ENCODE measurements at places on chromosomes 1 and 21.

DNA sequence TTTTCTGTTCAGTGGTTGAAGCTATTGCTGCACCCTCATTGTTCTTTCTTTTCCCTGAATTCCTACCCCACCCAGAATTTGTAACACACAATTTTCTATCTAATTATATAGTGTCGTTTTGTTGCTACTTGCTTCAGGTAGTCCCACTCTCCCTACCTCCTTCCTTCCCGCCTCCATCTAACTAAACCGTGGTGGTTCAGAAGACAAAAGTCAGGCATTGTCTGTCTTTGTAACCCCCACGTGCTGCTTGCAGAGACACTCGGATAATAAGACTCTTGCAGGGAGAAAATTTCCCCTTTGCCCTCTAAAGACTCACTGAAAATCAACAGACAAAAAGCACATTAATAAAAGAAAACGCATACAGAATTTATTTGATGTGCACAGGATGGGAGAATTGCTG lies 46.2 kb upstream of the BTG3 start:
- DNase-seq = no peak

DNA sequence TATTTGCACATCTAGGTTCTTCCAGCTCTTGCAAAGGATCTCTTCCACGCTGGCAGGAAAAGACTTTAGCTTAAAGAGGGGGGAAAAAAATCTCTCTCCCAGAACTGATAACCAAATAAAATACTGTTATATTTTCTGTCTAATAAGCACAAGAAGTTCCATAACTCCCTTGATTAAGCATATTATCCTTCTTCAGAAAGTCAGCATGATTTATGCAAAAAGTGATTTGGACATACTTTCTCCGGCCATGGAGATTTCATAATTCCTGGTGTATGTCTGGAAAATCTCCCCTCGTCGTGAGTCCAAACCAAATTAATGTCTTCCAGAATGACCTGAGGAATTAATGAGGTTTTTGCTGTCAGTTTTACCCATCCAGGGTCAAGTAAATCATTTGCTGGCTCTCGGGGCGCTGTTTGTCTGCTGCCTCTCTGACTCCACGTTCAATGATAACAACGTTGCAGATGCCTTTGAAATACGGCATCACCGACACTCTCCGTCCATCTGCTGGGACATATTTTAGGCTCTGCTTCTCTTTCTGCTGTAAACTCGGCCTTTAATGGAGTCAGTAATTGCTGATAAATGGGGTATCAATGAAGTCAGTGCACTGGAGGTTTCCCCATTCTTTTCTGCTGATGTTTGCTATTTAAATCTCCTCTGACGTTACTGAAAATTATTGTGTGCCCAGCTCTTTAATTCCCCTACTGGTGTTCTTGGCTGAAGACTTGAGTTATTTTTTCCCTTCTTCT lies 112.9 kb downstream of the HLX start:
- no peak for DNase-seq

DNA sequence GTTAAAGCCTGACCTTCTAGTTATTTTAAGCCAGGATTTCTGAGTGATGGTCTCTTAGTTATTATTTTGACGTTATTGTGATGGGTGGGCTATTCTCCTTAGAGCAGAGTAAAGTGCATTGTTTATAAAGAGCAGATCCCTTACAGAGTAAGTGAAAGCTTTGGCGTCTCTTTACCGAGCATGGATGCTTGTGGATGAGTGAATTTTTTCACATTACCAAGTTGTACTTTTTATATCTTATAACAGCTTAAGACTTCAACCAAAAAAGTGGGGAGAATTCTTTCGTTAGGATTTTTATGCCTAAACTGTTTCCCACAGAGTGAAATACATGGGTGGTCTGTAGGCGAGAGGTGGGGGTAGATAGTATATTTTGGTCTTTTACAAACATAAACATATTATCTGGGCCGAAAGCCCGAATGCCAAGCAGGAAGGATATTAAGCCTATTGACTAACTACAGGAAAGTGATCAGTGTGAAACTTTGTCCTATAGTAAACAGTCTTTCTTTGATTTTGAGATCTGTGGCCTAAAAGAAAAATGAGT lies 279.1 kb upstream of the C1orf105 start:
- DNase-seq = no peak

DNA sequence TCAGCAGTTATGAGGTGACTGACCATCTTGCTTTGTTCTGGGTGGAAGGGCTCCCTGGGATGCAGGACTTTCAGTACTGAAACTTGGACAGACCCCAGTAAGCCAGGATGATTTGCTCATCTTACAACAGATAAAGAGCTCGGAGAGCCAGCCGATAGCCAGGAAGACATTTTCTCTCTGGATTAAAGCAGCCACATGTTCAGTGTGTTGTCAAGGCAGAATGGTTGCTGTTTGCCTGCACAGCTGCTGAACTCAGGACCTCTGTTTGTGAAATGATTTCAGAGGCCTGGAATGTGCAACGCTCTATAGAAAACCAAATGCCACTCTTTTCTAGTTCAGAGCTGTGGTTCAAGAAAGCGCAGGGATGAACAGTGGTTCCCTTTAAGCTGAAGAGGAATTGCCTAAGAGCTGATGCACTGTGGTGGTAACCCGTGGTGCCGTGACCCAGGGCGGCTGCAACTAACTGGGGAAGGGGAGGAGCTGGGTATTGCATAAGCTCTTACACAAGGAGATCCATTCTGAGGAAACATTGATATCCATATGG lies 40.7 kb downstream of the CASQ2 start:
- DNase-seq = peak; percentile 94

DNA sequence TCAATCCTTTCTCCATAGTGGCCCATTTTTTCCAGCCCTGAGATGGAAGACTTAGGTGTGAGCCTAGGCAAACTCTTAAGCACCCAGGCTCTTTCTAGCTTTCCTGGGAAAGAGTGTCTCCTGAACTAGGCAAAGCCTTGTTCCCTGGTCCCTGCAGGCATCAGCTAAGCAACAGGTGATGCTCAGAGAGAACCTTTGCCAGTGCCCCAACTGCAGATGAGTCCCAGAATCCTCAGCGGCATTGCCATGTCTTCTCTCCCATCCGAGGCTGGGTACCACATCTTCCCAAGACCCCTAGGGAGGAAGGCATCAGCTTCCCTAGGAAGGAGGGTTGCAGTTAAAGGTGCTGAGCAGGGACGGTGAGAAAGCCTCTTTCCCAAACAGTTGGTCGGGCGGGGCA lies 8.2 kb upstream of the VSIG8 start:
- no peak for DNase-seq

- no peak for DNase-seq
Measured at GRCh38 chr21:37204580-37204979, 62.6 kb downstream of the VPS26C start.

DNA sequence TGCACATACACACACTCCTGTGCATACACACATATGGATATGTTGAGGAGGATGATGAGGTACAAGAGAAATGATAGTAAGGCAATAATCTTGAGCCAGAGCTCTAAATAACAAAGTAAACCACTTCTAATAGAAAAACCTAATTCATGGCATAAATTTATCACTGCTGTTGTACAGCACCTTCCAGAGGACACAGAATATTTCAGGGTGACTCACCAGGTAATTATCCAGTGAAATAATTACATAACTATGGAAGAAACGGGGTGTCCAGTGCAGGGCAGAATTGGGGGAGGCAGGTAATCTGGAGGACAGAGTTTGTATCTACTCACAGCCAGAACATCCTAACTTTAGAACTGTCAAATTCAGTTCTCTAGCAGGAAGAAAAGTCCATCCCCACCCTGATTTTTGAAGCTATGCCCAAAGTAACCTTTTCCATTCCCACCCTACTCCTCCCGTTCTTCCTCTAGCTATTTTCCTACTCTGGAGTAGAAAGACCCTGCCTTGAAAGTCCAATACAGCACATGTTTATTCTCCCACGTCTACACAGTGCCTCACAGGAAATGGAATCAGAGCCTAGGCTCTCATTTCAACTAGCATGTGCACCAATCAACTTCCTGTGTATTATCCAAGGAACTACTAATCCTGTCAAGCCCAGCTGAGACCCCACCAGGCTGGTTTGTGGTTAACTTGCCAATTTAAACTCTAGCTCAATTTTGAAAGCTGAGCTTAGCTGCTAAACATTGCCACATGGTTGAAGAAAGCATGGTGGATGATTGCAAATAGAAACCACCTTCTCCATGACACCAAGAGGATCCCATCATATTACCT lies 96.6 kb downstream of the PTPN14 start:
- no peak for DNase-seq

DNA sequence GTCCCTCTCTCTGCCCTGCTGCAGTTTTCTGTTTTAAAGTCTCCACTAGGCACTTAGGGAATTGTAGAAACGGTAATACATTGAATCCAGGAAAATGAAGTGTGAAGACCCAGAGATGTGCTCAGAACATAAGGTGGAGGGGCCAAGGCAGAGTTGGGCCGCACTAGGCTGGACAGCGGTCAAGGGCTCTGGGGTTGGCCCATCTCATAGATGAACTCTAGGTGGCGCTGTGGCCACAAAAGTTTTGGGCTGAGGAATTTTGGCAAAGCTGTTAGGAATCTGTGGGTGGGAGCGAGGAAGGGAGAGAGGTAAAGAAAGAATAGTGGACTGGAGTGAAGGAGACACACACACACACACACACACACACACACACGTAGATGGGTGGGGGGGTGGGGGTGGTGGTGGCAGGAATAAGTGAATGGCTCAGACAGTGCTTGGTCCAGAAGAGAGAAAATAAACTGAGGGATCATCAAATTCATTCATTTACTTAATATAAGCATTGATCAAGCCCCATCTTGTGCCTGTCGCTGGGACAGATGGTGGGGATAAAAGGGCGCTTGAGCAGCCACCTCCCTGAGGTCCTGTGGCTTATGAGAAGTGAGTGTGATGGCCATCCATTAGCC lies 258.5 kb downstream of the TRABD2B start:
- no peak for DNase-seq

DNA sequence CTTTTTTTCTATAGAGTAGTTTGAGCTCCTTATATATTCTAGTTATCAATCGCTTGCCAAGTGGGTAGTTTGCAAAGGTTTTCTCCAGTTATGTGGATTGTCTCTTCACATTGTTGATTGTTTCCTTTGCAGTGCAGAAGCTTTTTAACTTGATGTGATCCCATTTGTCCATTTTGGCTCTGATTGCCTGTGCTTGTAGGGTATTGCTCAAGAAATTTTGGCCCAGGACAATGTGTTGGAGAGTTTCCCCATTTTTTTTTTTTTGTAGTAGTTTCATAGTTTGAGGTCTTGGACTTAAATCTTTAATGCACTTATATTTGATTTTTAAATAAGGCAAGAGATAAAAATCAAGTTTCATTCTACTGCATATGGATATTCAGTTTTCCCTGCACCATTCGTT lies 774.8 kb upstream of the ADAMTS5 start:
- no peak for DNase-seq

- DNase-seq = no peak
Measured at GRCh38 chr21:43034826-43035225, 40.8 kb downstream of the CBS start.

- DNase-seq = no peak
Measured at GRCh38 chr1:7471836-7472235, 299.3 kb upstream of the VAMP3 start.

DNA sequence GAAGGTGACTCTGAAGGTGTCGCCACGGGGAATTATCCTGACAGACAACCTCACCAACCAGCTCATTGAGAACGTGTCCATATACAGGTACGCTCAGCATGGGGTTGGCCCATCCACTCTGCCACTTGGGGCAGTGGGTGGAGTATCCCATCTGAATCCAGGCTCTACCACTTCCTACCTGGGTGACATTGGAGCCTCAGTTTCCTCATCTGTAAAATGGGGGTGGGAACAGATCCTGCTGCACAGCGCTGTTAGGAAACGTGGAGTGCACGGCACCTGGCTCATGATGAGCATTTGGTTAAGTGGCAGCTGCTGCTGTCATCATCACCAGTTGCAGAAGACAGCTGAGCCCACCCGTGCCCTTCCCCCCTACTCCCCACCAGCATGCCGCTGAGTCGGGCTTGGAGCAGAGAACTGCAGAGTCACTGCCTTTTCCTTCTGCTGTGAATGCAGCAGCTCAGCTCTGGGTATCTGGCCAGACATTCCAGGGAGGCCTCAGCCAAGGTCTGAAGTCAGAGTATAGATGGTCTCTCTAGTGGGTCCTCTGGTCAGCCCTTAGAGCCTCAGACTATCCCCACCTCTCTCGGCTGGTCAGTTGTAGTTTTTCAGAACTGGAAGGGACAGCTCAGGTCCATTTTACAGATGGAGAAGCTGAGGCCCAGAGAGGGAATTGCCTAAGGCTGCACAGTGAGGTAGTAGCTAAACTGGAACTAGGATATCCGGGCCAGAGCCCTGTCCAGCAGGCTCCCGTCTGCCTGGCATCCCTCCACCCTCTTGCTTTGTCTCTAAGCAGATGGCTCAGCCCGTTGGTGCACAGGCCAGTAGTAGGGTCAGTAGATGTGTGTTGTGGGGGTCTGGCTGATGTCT lies 11.7 kb downstream of the LDLRAP1 start:
- no peak for DNase-seq

DNA sequence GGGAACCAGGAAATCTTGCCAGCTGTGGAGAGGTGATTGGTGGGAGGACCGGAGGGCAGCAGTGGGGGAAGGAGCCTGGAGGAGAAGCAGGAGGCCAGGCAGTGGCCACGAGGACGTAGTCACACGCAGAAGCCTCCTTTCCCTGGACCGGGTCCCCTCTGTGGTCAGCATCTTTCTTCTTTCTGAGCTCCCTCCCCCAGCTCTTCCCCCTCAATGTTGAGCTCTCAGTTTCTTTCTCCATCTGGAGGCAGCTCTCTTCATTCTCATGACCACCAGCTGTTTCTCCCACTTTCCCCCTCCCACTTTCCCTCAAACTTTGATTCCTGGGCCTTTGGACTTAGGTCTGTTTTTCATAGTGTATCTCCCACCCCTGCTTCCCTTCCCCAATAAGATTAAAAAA lies 18.3 kb downstream of the KIRREL1 start:
- DNase-seq = no peak

GRCh38 chr1:44713321-44713781 lies 17.6 kb downstream of the RNU5D-1 start:
- DNase-seq = no peak

GRCh38 chr1:64956010-64956640 lies 10.2 kb downstream of the JAK1 start:
- DNase-seq = no peak

- DNase-seq = no peak
Measured at GRCh38 chr1:245715970-245716369, 561.2 kb downstream of the KIF26B start.

DNA sequence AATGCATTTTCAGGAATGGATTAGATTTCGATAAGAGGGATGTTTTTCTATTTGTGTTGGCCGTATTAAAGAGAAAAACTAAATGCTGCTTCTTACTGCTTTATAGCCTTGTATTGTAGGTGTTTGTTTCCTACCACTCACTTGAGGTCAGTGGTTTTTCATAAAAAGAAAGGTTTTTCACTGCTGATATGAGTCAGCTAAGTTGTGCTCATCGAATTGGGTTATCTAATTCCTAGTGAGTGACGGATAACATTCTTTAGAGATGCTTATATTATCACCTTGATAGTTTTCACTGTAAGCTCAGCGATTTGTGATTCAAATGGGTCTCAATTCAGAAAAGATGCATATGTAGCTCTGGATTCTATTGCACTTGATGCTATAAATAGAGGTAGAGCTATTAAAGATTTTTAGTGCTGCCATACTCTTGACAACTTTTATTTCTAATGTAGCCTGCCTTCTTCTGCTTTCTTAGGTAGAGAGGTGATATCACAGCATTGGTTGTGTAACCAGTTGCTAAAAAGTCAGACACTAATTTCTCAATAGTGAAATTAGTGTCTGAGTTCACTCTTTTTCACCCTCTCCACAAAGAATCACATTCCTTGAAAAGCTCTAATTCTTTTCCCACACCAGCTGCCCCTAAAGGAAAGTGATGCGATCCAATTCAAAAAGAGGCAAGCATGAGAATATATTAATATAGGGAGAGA lies 180.0 kb downstream of the RASAL2 start:
- DNase-seq = peak; percentile 9
